ENCODE measurements at places on chromosomes 3 and 15. TPM values are rescaled to one million over a fixed set of nuclear protein-coding genes. Genes with fewer than 3 reads are reported as not detected.

DNA sequence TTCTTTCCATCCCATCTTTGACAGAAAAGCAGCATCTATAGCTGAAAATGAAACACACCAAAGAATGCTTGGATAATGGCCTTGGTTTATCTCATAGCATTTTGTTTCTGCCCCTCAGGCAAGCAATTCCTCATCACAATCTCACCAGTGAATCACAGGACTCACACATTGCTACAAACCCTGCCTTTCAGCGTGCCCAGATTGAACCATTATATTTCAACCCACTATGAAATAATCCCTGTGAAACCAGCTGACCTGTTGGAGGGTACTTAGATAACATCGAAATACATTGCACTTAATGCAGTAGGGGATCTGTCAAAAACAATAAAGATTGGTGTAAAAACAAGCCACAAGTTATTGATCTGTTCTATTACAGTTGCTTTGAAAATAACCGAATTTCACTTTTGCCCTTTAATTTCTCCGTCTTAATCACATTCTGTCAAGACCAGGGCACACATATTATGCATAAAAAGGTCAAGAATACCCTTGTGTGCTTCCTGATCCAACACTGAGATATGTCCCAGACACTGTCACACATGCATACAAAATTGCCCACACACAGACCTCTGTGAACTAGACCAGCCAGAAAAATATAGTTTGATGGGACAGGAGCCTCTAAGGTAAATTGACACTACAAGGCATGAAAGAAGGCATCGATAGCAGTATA is 839.8 kb downstream of the NTRK3 start:
- no peak for DNase-seq

DNA sequence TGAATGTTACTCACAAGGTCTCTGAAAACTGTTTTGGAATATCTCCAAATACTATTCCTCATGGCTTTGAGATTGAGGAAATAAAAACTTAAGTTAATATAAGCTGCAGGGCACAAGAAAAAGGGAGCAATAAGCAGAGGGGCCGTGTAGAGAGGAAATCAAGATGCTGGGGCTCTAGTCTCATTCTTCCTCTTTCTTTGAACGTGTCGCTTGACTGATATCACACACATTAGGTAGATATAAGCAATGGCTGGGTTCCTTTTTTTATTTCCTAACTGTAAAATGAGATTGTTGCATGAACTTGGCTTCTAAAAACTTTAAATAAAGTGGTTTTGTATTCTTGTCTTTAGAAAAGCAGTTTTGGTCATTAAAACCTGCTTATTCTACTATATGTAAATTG is 326.7 kb upstream of the ROPN1 start:
- DNase-seq = no peak

DNA sequence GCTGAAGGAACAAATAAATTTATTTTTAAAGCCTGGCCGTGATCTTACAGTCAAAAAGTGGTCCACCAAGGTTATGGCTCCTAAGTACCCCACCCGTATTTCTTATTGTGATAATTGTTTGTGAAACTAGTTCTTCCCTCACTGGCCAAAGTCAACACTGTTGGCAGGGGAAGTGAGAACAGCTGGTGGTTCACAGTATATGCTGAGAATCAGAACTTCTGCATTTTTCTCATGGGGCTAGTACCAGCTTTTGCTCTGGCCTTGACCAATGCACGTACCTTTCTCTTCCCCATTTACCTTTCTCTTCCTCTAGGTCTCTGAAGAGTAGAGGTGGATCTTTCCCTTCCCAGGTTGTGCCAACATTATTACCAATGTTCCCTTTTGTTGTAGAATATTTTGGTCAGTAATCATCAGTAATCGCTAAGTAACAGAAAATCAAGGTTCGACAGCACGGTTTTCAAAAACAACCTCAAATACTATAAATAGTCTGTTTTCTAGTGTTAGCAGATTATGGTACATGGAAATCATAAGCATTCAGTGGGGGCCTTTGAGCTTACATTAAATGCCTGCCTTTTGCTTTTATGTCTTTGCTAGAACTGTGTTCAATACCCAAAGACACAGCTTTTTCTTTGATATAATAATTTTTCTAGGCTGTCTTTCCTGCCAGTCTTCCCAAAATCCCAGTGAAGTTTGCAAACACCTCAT is 268.0 kb downstream of the LPP start:
- DNase-seq = no peak

DNA sequence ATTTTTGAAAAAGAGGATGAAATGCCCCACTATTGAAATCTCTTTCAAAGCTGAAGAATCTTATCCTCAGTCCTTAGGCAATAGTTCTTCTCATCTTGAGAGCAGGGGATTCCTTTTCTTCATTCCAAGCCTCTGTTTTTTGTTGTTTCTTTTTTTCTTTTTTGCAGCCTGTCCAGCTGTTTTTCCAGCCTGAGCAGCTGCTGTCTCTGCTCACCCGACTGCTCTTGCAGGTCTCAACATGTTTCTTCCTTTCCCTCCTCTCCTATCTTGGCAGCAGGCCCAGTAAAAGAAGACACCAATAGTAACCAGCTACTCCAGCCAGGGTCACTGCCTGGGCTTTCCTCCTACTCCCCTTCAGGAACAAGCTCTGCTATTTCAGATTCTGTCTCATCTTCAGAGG is 23.8 kb downstream of the MEX3B start:
- DNase-seq = peak; percentile 54

DNA sequence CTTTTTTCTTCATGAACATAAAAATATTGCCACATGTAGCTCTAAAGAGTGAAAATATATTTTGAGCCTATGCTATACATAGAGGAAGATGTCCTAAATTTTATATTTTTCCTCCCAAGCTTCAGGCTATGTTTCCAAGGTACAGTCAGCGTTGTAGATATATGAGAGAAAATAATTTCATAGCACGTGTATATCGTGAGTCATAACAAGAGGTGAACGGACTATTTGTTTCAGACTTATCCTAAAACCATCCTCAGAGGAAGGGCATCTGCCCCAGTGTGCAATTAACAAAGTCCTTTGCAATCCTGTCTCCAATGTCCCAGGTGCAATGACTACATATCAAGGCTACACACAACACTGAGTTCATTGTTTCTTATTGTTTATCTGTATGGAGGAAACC is 177.3 kb upstream of the ARRDC4 start:
- no peak for DNase-seq

DNA sequence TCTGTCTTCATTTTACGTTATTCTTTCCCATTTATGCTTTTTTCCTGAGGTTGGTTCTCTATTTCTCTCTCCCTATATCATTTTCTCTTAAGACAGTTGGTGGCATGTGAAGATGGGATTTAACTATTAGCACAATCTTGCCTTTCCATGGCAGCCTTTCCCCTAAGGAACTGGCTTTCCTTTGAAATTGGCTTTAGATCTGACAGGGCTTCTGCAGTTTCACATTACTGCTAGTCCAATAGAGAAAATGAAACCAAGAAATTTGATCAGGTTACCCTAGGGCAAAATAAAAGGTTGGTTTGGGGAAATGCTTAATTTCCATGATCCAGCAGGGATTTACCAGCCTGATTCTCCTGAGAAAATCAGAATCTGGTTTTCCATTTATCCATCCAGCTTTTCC is 22.7 kb upstream of the CHL1 start:
- DNase-seq = no peak

GRCh38 chr3:145357453-145357852 is 803.5 kb downstream of the PLOD2 start:
- DNase-seq = no peak

DNA sequence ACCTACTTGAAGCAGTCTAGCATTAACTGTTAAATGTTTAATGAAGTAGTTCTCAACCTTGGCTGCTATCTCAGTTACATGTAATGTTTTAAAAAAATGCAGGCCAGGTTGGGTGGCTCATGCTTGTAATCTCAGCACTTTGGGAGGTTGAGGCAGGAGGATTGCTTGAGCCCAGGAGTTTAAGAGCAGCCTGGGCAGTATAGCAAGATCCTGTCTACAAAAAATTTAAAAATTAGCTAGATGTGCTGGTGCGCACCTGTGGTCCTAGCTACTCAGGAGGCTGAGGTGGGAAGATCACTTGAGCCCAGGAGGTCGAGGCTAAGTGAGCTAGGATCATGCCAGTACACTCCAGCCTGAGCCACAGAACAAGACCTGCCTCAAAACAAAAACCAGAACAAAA is 29.3 kb downstream of the UBE2E1 start:
- no peak for DNase-seq

DNA sequence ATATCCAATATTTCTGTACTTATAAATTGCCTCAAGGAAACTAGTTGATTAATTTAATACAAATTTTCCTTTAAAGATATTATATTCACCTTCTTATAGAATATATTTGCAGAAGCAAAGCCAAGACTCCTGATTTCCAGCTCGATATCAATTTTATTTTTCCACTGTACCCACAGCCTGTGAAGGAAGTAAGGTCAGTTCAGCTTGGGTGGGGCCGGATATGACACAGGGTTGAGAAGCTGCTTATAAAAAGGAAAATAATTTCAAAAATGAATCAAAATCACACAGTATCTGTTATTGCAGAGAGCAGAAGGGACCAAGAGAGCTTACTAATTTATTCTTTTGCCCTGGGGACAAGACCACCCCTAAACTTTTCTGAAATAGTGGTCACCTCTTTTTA is 491.4 kb downstream of the TUSC7 start:
- DNase-seq = no peak

TJP1 gene
- total RNA-seq = 103 TPM

GRCh38 chr3:55205990-55206389 is 278.1 kb upstream of the LRTM1 start:
- DNase-seq = no peak

GRCh38 chr3:39279745-39280517 is at the start of gene CX3CR1:
Gene CX3CR1 (minus strand): TSS chr3:39280036. CDS start chr3:39266509, 13,527 bp downstream.
- DNase-seq = no peak

GNAT1 gene
- total RNA-seq = not detected

DNA sequence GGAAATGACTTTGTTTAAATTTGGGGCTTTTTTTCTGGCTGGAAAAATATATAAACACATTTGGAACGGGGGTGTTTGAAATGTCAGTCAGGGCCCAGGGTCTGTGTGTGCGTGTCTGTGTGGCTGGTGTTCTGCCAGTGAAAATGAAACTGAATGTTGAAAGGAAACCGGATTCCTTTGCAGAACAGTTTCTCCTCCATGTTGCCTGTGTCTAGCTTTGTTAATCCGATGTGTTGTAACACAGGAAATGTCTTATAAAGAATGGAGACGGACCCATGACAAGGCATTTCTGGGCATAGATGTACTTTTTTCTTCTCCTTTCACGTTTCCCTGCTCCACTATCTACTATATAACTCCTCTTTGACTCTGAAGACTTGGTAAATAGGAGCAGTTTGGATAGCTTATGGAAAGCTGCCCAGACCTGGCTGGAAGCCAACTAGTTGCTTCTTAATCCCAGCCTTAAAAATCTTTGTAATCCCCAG is 2.8 kb downstream of the SQOR start:
- peak; percentile 98 for DNase-seq

LMAN1L gene
- not detected for total RNA-seq

DNA sequence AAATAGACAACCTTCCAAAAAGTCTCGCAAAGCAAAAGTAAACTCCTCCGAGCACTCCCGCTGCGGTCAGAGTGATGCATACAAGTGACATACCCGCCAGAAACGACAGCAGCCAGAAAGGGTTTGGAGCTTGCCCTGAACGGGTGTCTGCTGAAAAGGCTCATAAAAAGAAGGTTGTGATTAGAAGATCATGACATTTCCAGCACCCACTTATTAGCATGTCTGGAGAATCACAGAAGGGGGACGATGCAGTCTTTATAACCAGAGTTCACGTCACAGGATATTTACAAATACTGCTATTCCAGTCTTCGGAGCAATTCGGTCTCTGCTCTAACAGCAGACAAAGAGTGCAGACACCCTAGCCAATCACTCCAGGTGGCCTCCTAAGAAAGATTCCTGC is 59.1 kb upstream of the FRMD4B start:
- peak; percentile 42 for DNase-seq

- no peak for DNase-seq
Measured at GRCh38 chr3:123399653-123400052, 49.2 kb downstream of the ADCY5 start.

- no peak for DNase-seq
Measured at GRCh38 chr3:71916747-71917369, 131.9 kb upstream of the PROK2 start.

GRCh38 chr3:21140785-21141184 is 610.2 kb downstream of the ZNF385D start:
- DNase-seq = no peak

CHST14 gene
- 12.9 TPM for total RNA-seq

GRCh38 chr3:109888026-109888425 is 550.7 kb upstream of the DPPA4 start:
- no peak for DNase-seq

- DNase-seq = no peak
Measured at GRCh38 chr3:53264718-53265117, 8.9 kb upstream of the TKT start.

ITIH1 gene
- total RNA-seq = not detected

Measured in fibroblast of villous mesenchyme (primary cell).